ENCODE measurements at places on chromosomes 2 and 18.

GRCh38 chr2:37453027-37453426 is 108.6 kb downstream of the QPCT start:
- no peak for DNase-seq

DNA sequence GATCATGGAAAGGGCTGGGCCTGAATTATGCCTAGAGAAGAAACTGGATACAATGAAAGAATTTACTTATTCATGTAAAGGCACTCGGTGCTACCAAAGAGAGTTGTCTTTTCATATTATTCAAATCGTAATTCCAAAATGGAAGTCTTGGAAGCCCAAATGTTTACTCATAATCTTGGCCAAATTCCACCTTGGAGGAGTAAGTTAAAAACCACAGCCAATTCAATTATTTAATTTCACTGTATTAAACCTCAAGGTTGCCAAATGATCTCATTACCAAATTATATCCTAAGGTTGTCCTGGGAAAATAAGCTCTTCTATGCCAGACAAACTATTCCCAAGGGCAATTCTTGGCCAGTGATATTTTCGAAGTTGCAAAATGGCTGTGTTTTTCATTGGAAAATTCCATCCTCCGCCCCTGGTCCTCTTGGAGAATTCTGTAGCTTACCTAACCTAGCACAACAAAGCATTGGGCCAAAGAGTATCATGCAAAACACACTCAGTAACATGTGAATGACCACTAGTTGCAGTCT is 11.1 kb upstream of the VPS4B start:
- DNase-seq = no peak

- no peak for DNase-seq
Observed at GRCh38 chr18:32275221-32275620, 85.4 kb downstream of the MEP1B start.

DNA sequence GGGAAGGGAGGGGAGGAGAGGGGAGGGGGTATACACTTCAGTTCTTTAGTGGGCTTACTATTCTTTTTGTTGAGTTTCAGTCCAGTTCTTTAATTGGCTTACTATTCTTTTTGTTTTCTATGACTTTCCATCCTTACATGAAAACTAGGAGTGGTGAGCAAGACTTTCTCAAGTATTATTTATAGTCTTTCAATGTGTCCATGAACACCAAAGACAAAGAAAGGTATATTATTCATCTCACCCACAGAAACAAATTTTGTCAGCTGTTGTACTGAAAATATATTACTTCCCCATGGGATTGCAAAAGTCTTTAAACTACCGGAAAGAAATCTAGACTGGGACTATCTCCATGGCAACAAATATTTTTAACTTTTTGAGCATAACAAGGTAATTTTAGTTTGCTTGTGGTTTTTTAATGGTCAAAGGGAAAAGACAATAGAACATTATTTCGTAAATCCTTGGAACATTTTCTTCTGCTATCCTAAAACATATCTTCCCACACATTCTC is 17.6 kb downstream of the ADAM17 start:
- no peak for DNase-seq

DNA sequence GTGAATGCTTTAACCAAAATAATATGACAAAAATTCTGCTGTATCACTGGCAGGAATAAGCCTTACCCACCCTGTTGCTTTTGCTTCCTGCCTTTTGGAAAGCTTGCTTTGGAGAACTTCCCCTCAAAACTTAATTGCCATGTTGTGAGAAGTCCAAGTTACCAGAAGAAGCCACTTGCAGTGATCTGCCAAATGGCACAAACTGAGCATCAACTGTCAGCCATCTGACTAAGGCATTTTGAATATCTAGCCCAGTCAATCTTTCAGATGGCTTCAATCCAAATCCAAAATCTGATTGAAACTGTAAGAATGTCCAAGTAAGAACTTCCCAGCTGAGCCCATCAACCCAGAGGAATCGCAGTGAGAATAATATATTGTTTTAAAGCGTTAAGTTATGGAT is 216.5 kb upstream of the ZC3H15 start:
- DNase-seq = no peak

DNA sequence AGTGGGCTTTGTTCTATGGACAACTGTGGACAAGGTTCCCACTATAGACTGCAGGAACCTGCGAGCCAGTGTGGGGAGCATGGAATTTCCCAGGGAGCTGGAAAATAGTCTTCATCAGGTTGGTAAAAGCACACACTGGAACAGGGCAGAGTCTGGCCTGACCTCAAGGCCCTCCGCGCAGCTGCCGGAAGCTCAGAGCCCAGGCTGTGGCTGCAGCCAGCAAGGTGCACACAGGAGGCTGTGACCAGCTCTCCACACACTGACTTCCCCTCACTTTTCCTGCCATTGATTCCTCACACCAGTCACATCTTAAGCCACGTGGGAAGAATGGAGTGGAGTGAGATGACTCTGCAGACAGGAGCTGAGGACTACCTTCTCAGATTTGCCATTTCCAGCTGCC is 19.1 kb downstream of the MAL start:
- DNase-seq = no peak

- DNase-seq = no peak
Observed at GRCh38 chr18:48033790-48034650, 103.6 kb upstream of the SMAD2 start.
